Activated naive CD4-positive, alpha-beta T cell (primary cell): ENCODE measurements at places on chromosomes 2 and 18.

- DNase-seq: no peak
These were observed 64.5 kb upstream of the RPE start for GRCh38 chr2:209937893-209938292.

GRCh38 chr2:162478721-162479129 is 134.8 kb downstream of the GCA start:
- DNase-seq: no peak

GRCh38 chr2:42128721-42129486 is 40.2 kb upstream of the EML4 start:
- no peak for DNase-seq

GRCh38 chr2:223219872-223220657 is 168.1 kb downstream of the KCNE4 start:
- DNase-seq: no peak

GRCh38 chr2:213227458-213227857 is 56.8 kb upstream of the SPAG16 start:
- no peak for DNase-seq

- DNase-seq: no peak
These were observed 84.9 kb upstream of the MAP4K3 start for GRCh38 chr2:39521876-39522517.

DNA sequence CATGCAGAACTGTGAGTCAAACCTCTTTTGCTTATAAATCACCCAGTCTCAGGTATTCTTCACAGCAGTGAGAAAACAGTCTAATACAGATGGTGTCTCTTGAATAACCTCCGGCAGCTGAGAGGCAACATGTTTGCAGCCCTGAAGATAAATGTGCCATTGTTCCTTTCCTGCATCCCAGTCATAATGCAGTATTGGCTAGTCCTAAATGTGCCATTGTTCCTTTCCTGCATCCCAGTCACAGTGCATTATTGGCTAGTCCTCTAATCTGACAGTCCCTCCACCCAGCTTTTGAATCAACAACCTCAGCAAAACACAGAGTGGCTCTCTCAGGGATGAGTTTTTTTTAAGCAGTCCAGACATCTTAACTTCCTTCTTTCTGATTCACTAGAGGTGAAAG is 550.7 kb downstream of the RIT2 start:
- no peak for DNase-seq

DNA sequence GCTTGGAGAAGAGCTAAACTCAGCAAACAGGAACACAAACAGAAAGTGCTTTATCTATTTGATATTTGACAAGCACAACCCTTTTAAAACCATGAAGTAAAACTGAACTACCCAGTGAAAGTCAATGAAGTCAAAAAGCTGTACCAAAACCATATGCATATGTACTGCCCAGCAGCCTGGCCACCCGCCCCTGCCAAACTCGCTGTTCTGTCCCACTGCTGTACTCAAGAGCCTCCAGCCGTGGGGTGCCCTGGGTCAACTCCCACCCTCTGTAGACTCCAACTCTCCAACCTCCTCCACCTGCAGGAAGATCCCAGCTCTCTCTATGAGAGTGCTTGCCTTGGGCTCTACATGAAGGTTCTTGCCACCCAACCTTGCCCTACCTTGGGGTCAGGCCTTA is 268.2 kb downstream of the AGPS start:
- no peak for DNase-seq

DNA sequence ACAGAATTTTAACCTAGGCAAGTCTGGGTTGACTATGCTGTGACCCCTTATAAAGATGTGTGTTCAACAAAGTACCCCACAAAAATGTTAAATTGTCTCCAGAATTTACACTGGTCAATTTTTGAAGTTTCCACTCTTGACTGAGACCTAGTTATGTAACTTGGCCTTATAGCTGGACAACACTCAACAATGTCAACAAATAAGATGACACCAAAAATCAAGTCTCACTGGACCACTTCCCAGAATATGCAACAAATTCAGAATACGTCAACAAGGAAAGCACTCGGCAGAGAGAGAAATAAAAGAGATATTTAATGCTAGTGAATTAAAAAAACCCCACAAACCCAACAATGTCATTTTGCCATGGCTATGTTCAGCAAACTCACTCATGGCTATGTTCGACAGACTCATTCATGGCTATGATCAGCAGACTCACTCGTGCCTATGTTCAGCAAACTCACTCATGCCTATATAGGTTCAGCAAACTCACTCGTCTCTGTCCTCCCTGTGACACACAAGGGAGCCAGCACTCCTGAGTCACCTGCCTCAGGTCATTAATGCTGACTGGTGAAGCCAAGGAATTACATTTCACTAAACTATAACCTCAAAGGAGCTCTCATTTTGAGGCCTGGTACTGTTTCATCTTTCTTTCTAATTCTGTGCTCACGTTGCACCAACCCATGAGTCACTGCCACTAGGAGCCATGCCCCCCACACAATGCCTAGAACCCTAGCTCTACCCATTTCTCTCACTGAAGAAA is 72.7 kb downstream of the PTPN2 start:
- no peak for DNase-seq

DNA sequence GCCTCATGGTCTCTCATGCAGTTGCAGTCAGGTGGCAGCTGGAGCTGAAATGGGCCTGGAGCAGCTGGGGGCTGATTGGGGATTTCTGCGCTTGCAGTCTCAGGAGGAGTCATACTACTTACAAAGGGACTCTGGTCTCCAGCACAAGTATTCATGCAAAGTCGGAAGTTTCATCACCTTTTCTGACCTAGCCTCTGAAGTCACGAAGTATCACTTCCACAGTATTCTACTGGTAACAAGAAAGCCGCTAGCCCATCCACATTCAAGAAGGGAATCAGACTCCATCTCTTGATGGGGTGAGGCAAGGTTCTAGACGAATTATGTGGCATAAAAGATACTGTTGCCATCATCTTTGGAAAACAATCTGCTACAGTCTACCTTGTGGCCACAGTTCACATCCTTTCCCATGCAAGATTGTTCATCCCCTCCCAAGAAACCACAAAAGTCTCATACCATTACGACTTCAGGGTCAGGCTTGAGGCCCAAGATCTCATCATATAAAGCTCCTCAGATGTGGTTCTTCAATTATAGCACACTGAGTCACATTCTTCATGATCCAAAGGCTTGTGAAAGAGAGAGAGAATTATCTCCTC is 95.3 kb downstream of the SMC6 start:
- DNase-seq: no peak

GRCh38 chr2:157093666-157094065 is 163.8 kb upstream of the GALNT5 start:
- no peak for DNase-seq

DNA sequence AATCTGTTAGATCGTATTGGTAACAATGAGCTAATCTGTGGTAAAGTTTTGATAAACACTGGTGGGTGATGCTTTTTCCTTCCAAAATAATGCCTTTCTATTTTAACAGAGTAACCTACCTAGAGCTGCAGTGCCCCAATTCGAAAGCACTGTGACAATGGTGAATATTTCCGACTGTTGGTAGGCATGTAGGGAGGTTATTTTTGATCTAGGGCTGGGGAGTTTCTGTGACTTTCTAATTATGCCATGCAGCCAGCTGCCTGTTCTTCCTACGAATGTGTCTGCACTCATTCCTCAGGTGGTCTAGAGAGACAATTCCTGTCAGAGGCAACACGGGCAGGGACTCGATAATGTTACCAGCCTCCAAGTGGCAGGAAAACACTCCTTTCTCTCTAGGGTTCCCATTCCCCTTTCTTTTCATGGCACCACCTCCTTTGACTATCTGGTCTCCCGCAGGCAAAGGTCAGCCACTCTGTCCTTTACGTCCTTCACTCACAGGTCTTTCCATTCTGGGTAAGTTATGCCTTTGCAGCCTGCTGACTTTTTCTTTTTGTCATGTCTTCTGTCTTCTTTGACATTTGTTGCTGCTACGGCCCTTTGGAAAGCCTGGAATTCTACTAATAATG is 167.2 kb upstream of the MGAT5 start:
- no peak for DNase-seq

DNA sequence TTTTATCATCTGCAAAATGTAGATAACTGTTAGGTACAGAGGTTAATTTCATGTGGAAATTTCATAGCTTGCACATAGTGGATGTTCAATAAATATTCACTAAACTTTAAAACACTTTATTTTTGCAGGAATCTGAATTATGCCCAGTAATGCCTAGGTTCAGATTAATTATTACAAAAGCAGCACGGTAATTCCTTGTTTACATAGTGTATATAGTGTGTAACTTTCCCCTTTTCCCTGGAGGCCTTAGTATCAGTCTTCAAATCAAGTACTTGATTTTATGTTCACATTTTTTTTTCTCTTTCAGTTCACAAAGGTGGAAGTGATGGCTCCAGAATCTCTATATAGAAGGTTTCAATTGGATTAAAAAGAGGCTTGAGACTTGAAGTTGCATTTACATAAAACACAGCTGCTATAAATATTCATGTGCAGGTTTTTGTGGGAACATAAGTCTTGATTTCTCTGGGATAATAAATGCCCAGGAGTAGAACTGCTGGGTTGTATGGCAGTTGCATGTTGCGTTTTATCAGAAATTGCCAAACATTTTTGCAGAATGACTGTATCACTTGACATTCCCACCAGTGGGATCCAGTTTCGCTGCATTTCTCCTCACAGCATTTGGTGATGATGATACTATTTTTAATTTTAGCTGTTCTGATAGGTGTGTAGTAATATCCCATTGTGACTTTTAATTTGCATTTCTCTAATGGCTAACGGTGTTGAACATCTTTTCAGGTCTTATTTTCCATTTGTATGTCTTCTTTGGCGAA is 27.6 kb upstream of the LGALSL start:
- DNase-seq: no peak

GRCh38 chr2:143144813-143145455 is 15.7 kb downstream of the ARHGAP15 start:
- no peak for DNase-seq

DNA sequence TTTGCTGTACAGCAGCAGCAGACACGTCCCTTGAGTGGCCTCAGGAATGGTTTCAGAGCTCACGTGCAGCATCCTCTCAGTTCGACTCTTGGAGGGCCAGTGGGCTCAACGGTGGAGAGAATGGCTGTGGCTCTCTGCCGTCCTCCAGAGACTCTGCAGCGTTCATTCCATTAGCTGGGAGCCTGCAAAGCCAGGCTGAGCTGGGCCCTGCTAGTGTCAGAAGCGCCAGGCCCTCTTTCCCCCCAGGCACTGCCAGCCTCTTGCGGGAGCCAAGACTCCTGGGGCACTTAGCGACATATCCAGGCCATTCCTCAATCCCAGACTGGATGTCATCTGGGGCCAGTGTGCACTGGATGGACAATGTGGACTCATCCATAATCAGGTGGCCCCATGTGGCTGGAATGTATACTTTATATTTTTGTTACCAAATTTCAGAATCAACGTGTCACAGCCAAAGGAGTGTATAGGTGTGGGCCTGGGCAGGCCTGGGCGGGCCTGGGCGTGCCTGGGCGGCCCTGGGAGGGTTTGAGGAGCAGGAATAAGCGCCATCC is 125.1 kb upstream of the EPAS1 start:
- no peak for DNase-seq

DNA sequence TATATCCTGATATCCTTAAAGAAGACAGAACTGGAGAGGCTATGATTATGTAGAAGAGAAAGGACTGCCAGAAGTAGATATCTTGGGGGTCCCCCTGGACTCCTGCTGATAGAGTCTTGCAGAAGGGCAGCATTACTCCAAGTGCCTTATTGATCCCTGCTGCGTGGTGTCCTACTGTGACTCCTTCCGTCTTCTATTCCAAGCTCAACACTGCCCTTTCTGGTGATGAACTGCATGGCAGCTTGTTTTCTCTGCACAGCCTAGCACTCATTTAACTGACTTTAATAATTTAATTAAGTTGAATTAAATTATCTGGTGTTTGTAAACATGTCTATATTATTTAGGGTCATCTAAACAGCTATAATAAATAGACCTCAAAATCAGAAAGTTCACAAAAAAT is 194.1 kb upstream of the DSEL start:
- DNase-seq: no peak

GRCh38 chr2:118968961-118969733 is 27.2 kb downstream of the MARCO start:
- no peak for DNase-seq

DNA sequence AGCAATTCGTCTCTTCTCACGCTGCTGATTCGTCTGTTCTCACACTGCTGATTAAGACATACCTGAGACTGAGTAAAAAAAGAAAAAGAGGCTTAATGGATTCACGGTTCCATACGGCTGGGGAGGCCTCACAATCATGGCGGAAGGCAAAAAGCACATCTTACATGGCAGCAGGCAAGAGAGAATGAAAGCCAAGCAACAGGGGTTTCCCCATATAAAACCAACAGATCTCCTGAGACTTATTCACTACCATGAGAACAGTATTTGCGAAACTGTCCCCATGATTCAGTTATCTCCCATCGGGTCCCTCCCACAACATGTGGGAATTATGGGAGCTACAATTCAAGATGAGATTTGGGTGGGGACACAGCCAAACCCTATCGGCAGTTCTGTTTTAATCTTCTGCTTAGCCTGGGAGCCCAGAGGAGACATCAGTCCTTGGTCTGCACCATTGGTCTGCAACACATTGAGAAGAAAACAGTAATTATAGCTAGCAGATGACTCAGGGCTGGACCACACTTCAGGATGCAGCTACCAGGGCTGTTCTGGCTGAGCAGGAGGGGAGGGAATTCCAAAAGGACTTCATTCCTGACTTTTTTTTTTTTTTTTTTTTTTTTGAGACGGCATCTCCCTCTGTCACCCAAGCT is 69.4 kb downstream of the CABLES1 start:
- no peak for DNase-seq
